CD4-positive, alpha-beta T cell (primary cell): ENCODE measurements at places on chromosomes 6 and 20.
A peak's percentile ranks its signal among the peaks of the same experiment; 100 is the strongest.

DNA sequence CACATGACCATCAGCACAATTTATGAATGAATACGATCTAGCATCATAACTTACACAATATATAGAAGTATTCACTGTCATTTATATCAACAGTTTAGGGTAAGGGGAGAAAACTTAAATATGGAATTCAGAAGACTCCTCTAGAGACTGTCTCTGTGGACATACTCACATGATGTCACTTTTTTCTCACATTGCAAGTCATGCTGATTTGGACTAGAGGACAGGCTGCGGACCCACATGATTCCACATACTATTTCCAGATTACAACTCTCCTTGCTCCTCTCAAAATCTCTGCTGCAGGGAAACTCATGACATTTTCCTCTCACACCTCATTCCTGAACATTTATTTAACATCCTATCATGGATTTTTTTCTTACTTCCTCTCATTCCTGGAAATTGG is 13.4 kb downstream of the CRISP1 start:
- H3K4me3 ChIP-seq, result no peak overlapping the region
- no peak overlapping the region for H3K27ac ChIP-seq
- no peaks in the 10 kb centered on the region for H3K4me1 ChIP-seq
- no peak for DNase-seq

- H3K27ac ChIP-seq, result peak overlapping the region; percentile 73
- H3K4me1 ChIP-seq, result peaks cover 23% of the 10 kb centered on the region
- H3K27me3 ChIP-seq, result no peaks in the 10 kb centered on the region
- no peak overlapping the region for H3K4me3 ChIP-seq
These were observed 14.4 kb upstream of the HLA-DQA1 start for GRCh38 chr6:32622545-32623401.

DNA sequence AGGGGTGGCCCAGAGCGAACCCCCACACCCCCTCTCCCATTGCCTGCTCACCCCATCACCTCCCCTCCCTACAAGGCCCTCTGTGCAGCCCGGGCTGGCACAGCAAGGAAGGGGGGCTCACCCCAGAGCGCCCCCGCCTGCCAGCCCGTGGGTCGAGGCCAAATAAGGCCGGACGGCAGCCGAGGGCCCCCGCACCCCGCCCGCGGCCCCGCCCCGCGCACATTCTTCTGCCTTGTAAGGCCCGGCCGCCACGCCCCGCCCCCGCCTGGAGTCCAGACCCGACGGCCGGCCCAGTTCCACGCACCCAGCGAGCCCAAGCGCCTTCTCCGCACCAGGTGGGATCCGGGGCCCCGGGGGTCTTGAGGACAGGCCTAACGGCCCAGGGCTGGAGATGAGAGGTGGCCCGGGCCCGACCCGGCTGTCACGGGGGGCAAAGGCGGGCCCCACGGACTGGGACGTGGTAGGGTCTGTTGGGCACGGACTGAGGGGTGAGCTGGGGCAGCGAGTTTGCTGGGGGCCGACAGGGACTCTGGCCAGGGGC is at the start of gene MYL9:
TSS of gene MYL9 (plus strand) at position 293 of the 541 bp plus-strand sequence. CDS start 3,366 bp downstream, outside the sequence.
- DNase-seq, result no peak
- H3K4me3 ChIP-seq, result no peak within 1 kb of the TSS
- H3K27ac ChIP-seq, result no peak within 1 kb of the TSS
- peaks cover 9% of the 10 kb centered on the region for H3K4me1 ChIP-seq
- no peaks in the 10 kb centered on the region for H3K27me3 ChIP-seq

DNA sequence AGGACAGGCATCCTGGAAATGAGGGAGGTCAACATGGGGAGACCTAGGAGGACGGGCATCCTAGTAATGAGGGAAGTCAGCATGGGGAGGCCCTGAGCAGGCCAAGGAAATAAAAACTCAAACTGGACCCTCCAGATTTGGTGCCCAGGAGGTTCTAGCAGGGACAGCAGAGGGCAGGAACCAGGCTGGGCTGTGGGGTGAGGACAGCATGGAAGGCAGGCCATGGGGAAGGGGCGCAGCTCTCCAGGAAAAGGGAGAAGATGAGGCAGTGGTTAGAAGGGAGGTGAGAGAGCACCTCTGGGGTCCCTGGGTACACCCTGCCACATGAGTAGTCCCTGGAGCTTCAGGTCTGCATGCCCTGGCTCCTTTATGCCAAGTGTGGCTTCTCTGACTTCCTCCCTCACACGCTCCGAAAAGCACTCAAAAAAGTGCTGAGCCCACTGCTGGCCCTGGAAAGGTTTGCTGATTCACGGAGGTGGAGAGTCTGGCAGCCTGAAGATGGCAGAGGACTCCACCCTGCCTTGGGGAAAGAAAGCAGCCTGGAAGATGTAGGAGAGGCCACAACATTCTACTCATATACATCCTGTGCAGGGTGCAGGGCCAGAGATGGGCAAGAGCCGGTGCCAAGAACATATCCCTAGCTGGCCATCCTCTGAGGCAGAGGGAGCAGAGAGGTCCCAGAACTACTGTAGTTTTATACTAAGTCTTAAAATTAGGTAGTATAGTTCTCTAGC is 154.9 kb downstream of the MRPL14 start:
- no peaks in the 10 kb centered on the region for H3K4me1 ChIP-seq
- H3K4me3 ChIP-seq, result no peak overlapping the region
- no peaks in the 10 kb centered on the region for H3K27me3 ChIP-seq
- no peak for DNase-seq

- peak overlapping the region; percentile 96 for H3K4me3 ChIP-seq
- peak overlapping the region; percentile 82 for H3K27ac ChIP-seq
- peaks cover 73% of the 10 kb centered on the region for H3K36me3 ChIP-seq
- H3K4me1 ChIP-seq, result peaks cover 73% of the 10 kb centered on the region
- no peaks in the 10 kb centered on the region for H3K27me3 ChIP-seq
These were observed 1.4 kb downstream of the B3GALT4 start for GRCh38 chr6:33278392-33278741.

DNA sequence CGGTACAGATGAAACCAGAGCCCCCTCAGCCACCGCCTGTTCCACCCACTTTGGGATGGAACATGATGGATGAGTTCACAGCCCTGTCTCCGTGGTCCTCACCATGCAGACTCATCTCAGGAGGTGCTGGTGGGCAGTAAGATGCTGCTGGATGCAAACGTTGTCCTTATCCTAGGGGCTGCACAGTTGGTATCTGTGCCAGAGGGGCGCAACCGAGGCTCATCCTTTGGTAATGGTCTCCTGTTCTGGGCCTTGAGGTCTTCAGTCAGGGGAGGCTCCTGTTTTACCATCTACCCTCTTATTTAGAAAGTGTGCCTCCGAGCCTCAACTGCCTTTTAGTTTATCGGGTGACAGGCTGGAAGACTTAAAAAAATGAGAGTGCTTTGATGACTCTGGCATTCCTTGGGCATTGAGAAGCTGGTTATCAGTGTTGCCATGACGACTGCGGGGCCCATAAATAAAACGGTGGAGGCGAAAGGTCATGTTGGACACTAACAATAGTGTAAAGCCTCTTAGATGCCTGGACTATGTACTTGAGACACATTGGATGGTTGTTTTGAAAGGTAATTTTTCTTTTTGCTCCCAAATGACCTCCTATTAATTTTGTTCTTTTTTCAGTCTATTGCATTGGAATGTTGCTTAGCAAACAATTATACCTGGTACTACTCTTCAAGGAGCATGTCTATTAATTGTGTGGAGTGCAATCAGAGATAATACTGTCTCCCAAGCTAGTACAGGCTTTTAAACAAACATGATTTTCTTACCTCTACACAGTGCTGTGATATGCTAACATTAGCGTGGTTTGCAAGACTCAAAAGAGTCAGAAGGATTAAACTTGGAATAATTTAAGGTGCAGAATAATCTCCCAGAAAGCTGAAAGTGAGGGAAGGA is 74.2 kb upstream of the DSP start:
- no peak overlapping the region for H3K4me3 ChIP-seq
- no peak overlapping the region for H3K27ac ChIP-seq
- H3K36me3 ChIP-seq, result no peaks in the 10 kb centered on the region
- H3K27me3 ChIP-seq, result no peaks in the 10 kb centered on the region
- no peaks in the 10 kb centered on the region for H3K4me1 ChIP-seq

- no peak for DNase-seq
- H3K27ac ChIP-seq, result no peak overlapping the region
- H3K4me1 ChIP-seq, result no peaks in the 10 kb centered on the region
- H3K4me3 ChIP-seq, result no peak overlapping the region
- peaks cover 3% of the 10 kb centered on the region for H3K36me3 ChIP-seq
These were observed 49.3 kb downstream of the GFRA4 start for GRCh38 chr20:3613821-3614440.

DNA sequence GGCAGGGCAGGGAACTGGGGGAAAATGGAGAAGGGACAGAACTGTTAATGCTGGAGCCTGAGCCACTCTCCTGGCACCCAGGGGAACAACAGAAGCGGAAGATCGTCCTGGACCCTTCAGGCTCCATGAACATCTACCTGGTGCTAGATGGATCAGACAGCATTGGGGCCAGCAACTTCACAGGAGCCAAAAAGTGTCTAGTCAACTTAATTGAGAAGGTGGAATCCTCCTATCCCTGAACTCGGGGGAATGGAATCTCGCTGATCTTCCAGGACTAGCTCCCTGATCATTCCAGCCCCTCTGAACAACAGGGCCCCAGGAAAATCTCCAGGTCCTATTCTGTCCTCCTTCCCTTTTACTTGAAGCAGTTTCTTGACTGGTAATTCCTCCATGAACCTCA is 2.0 kb downstream of the CFB start:
- H3K27ac ChIP-seq, result no peak overlapping the region
- no peaks in the 10 kb centered on the region for H3K27me3 ChIP-seq
- no peak for DNase-seq
- H3K36me3 ChIP-seq, result peaks cover 14% of the 10 kb centered on the region
- H3K4me3 ChIP-seq, result no peak overlapping the region

- H3K36me3 ChIP-seq, result peaks cover 21% of the 10 kb centered on the region
- H3K27ac ChIP-seq, result no peak overlapping the region
- DNase-seq, result no peak
- no peak overlapping the region for H3K4me3 ChIP-seq
These were observed 15.5 kb upstream of the TCFL5 start for GRCh38 chr20:62876902-62877816.

- no peaks in the 10 kb centered on the region for H3K36me3 ChIP-seq
- no peak overlapping the region for H3K27ac ChIP-seq
- no peaks in the 10 kb centered on the region for H3K4me1 ChIP-seq
- H3K27me3 ChIP-seq, result no peaks in the 10 kb centered on the region
These were observed 338.5 kb upstream of the SPTLC3 start for GRCh38 chr20:12670301-12670700.

GRCh38 chr6:26646074-26646473 is 13.5 kb downstream of the ZNF322 start:
- H3K27me3 ChIP-seq, result no peaks in the 10 kb centered on the region
- no peak overlapping the region for H3K4me3 ChIP-seq
- H3K36me3 ChIP-seq, result peaks cover 31% of the 10 kb centered on the region
- no peak overlapping the region for H3K27ac ChIP-seq

GRCh38 chr6:149054559-149055194 is 262.8 kb upstream of the TAB2 start:
- H3K4me3 ChIP-seq, result no peak overlapping the region
- no peaks in the 10 kb centered on the region for H3K36me3 ChIP-seq
- no peaks in the 10 kb centered on the region for H3K27me3 ChIP-seq

DNA sequence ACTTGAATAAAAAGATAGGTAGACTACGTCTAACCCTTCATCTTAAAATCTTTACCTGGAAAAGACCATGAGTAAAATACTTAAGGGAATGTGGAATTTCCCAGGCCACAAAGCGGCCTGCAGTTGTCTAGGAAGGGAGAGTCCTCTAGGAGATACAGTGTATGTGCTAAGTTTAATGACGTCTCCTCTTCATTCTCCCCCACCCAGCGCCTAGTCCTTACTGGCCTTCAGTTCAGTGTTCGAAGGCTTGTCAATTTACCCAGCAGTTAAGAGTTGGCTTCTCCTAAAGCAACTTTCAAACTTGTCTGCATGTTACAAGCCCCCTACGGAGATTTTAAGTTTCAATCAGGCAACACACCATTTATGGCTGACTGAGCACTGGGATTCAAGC is 35.2 kb downstream of the HFE start:
- peaks cover 17% of the 10 kb centered on the region for H3K4me1 ChIP-seq
- H3K36me3 ChIP-seq, result no peaks in the 10 kb centered on the region
- no peak for DNase-seq
- peak overlapping the region; percentile 84 for H3K27ac ChIP-seq

DNA sequence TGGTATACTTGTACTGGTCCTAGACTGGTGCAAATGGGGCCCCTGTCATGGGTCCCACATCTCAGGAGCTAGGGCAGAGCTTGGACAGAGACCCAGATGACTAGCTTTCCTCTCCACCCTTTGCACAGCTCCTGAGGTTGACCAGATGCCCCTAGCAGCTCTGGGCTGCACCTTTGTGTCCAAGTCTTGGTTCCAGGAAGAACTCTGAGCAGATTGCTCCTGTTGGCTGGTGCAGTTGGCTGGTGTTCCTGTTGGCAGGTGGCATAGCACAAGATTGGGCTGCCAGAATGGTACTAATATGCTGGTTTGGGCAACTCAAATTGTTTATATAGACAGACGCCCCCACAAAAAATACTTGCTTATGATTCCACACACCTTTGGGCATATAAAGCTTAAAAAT is 89.4 kb upstream of the EZR start:
- H3K27ac ChIP-seq, result no peak overlapping the region
- H3K4me1 ChIP-seq, result peaks cover 33% of the 10 kb centered on the region
- no peaks in the 10 kb centered on the region for H3K36me3 ChIP-seq
- DNase-seq, result no peak
- no peak overlapping the region for H3K4me3 ChIP-seq
- no peaks in the 10 kb centered on the region for H3K27me3 ChIP-seq

DNA sequence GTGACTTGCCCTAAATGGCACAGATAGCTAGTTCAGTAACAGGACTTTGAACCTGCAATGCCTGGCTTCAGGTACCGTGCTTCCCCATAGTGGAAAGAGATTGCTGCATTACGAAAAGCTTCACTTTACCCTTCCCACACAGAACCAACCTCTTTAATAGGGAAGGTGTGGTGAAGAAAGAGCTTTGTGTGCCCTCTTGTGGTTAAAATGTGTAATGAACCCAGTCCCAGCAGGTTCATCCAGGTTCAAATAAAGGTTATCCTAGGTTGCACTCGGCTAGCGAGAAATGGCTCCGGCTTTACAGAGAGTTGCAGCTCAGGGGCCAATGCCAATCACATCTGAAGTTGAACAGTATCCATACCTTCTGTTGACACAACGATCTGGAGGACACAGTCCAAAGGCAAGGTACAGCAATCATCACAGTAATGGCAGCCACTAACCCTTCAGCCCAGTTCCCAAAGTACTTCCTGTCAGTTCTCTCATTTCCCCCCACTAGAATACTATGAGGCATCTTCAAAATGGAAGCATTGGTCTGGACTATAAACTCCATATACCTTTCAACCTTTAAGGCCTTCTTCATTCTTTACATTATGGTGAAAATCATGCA is 3.0 kb downstream of the DEFB115 start:
- no peaks in the 10 kb centered on the region for H3K4me1 ChIP-seq
- H3K4me3 ChIP-seq, result no peak overlapping the region
- H3K27ac ChIP-seq, result no peak overlapping the region
- H3K27me3 ChIP-seq, result no peaks in the 10 kb centered on the region
- DNase-seq, result no peak
- H3K36me3 ChIP-seq, result no peaks in the 10 kb centered on the region

DNA sequence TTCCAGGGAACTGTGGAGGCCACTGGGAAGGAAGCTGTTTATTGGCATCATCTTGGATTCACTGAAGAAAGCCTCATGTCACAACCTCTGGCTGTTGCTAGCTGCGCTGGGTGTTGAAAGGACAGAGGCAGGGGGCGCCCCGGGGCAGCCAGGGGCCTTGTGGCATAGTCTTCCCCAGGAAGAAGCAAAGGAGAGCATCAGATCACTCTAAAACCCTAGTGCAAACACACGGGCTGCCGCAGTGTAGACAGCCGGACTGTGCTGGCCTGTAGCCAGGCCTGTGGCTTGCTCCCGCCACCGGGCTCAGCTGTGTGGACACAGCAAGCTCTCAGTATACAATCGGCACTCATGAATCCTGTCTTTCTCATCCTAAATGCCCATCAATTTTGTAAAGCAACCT is 23.8 kb upstream of the SMOC2 start:
- DNase-seq, result no peak
- H3K27me3 ChIP-seq, result no peaks in the 10 kb centered on the region
- H3K27ac ChIP-seq, result no peak overlapping the region
- H3K4me3 ChIP-seq, result no peak overlapping the region
- no peaks in the 10 kb centered on the region for H3K36me3 ChIP-seq
